Hematopoietic multipotent progenitor cell treated with erythropoietin and hydrocortisone succinate and interleukin-3 and kit ligand, for 17 days (in vitro differentiated cells): ENCODE measurements at places on chromosomes 6 and 20.

DNA sequence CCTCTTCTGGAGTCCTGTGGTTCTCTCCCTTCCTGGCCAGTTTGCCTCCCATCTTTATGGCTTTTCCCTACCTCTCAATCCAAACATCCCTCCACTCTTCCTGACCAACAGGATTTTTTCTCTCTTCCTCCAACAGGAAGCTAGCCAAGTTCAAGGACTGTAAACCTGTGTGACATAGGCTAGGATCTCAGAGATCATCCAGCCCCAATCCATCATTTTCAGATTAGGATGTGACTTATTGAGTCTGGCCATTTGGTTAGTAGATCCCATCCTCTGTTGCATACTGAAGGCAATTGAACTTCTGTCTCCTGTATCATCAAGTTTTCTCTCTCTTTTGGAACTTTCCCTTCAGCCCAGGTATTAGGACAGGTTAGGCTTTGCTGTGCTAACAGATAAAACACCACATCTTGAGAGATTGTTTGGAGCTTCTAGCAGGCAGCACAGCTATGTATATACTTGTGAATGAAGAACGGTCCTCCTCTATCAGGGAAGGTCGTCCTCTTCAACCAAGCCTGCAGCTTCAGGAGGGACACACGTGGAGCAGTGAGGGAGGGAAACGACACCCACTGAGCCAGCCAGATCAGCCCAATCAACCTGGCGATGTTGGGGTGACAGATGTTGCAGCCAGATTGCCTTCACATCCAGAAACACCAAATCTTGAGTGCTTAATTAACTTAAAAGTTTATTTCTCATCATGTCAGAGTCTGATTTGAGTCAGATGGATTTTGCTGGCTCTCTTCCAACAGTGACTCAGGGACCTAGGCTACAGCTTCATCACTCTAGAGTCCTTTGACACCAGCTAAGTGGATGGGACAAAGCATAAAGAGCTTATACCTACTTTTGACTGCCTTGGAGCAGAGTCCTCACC lies 106.8 kb downstream of the GJA10 start:
- DNase-seq, result peak; percentile 13

GRCh38 chr6:118650582-118651281 lies 659 bp downstream of the CEP85L start:
- no peak for DNase-seq

DNA sequence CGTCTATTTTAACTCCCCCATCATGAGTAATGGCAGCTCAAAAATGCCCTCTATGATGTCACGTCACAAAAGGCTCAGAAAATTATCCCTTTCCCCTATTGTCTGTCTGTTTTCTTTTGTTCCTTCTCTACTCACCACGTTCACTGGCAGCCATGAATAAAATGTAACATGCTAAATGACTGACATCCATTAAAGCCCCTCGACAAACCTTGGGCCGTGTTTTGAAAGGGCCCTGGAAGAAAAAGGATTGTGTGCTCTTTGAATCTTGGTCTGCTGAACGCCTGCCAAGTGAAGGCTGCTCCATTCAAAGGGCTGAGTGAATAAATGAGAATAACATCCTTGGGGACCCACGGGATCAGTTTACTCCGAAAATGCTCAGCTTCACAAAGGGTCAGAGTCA lies 118.7 kb downstream of the RPS12 start:
- DNase-seq, result no peak

DNA sequence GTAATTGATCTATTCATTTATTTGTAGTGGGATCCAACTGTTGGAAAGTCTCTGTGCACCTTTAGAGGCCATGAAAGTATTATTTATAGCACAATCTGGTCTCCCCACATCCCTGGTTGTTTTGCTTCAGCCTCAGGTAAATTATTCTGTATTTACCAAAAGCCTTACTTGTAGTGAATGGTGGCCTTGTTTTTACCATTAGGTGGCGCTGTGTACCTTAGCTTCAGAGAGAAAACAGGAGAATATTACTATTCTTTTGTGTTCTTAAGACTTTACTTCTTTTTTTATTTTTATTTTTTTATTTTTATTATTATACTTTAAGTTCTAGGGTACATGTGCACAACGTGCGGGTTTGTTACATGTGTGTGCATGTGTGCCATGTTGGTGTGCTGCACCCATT lies 23.7 kb downstream of the PEX7 start:
- peak; percentile 68 for DNase-seq

- no peak for DNase-seq
Measured at GRCh38 chr6:45959534-45960145, 56.0 kb downstream of the CLIC5 start.

GRCh38 chr6:131116755-131117360 lies 18.4 kb upstream of the AKAP7 start:
- peak; percentile 19 for DNase-seq

GRCh38 chr6:129446272-129447197 lies 263.4 kb downstream of the ARHGAP18 start:
- DNase-seq, result no peak

GRCh38 chr6:159125951-159126352 lies 43.2 kb upstream of the FNDC1 start:
- DNase-seq, result no peak

- DNase-seq, result no peak
Measured at GRCh38 chr20:35592339-35592974, 23.2 kb upstream of the SPAG4 start.

DNA sequence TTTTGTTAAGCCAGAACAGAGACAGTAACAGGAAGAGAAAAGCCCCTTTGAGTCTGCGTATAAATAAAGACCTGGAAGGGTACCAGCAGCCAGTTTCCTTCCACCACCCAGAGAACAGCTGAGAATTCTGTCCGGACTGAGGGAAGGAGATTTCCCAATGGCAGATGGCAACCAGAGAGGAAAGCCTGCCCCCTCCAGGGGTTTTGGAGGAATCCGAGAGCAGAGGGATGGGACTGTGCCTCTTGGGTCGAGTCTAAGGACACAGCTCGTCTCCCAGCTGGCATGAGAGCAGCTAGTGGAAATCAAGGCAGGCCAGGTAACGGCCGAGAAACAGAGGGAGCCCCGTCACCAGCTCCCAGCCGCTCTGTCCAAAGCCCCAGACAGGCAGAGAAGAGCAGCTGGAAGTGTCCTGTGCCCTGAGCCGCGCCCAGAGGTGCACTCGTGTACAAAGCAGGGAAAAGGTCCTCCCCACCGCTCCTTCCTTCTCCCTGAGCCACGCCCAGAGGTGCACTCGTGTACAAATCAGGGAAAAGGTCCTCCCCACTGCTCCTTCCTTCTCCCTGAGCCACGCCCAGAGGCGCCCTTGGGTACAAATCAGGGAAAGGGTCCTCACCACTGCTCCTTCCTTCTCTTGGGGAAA lies 134.0 kb upstream of the SNX9 start:
- DNase-seq, result no peak

DNA sequence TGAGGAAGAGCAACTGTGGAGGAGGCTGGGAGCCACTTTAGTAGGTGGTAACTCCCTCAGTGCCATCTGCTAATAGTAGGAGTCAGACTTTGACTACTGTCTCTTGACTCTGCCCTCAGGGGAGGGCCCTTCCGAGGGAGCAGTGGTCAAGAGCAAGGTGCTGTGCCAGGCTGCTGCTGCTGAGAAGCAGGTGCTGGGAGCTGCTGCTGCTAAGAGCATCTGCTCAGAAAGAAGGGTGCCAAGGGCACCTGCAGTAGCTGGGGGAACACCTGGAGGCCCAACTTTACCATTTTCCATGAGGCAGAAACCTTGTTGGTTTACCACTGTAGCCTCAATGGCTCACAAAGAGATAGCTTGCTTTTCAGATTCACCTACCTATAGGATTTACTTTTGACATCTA lies 18.5 kb downstream of the GGTLC1 start:
- no peak for DNase-seq

DNA sequence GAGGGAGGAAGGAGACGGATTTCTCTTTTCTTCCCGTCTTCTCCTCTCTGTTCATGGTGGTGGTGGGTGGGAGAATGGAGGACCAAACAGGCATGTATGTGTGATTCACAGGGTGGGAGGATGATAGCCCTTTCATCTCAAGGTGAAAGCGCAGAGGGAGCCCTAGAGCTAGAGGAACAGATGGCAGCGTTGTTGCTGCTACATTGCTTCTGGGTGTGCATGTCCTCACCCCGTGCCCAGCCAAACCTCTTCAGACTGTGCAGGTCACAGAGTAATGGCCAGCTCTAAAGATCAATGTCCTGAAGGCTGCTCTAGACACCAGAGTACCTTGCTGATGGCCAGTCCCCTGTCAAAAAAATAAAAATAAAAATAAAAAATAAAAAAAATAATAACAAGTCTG lies 301.8 kb downstream of the TBC1D7 start:
- DNase-seq, result no peak

DNA sequence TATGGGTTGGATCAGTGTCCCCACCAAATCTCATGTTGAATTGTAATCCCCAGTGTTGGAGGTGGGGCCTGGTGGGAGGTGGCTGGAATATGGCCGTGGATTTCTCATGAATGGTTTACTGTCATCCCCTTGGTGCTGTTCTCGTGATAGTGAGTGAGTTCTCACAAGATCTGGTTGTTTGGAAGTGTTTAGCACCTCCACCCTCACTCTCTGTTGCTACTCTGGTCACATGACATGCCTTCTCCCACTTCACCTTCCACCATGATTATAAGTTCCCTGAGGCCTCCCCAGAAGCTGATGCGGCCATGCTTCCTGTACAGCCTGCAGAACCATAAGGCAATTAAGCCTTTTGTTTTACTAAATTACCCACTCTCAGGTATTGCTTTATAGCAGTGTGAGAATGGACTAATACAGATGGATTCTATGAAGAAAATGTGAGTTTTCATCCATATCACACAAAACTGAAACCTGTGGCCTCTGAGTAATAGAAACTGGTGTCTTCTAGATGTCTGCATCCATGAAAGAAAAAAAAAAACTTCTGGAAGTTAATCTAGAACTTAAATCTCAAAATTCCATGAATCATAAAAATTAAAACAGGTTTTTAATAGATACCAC lies 39.3 kb downstream of the MBOAT1 start:
- no peak for DNase-seq

- no peak for DNase-seq
Measured at GRCh38 chr20:50913690-50914375, 17.4 kb downstream of the ADNP start.

- no peak for DNase-seq
Measured at GRCh38 chr6:145850671-145851070, 36.1 kb upstream of the FBXO30 start.

GRCh38 chr20:3781153-3781910 lies at the start of gene SPEF1:
Gene SPEF1 (minus strand): TSS chr20:3781448. CDS start chr20:3781287, 161 bp downstream.
- peak; percentile 73 for DNase-seq
